Progenitor cell of endocrine pancreas (in vitro differentiated cells): ENCODE measurements at places on chromosomes 11 and 22. TPM values are rescaled to one million over a fixed set of nuclear protein-coding genes. Genes with fewer than 3 reads are reported as not detected.

The MIOX gene
- 0.69 and 0.98 TPM in 2 replicates for total RNA-seq

The NEU3 gene
- 11.2 and 12.6 TPM in 2 replicates for total RNA-seq

The ALX4 gene
- not detected in 2 replicates for total RNA-seq

The SCGB1D2 gene
- total RNA-seq: not detected in 2 replicates

The NXPE1 gene
- not detected in 2 replicates for total RNA-seq

The DBX1 gene
- total RNA-seq: not detected in 2 replicates

The SEPTIN5 gene
- 32.0 and 34.5 TPM in 2 replicates for total RNA-seq

The B4GALNT4 gene
- 277 and 294 TPM in 2 replicates for total RNA-seq

The WNT11 gene
- total RNA-seq: 1.5 and 1.7 TPM in 2 replicates

The UFD1 gene
- 53.5 and 55.3 TPM in 2 replicates for total RNA-seq

The HRAS gene
- 53.4 and 61.6 TPM in 2 replicates for total RNA-seq

The TOLLIP gene
- 41.2 and 44.4 TPM in 2 replicates for total RNA-seq

The C1QTNF5 gene
- total RNA-seq: 0.31 and 0.40 TPM in 2 replicates

The OR52E1 gene
- not detected in 2 replicates for total RNA-seq

DNA sequence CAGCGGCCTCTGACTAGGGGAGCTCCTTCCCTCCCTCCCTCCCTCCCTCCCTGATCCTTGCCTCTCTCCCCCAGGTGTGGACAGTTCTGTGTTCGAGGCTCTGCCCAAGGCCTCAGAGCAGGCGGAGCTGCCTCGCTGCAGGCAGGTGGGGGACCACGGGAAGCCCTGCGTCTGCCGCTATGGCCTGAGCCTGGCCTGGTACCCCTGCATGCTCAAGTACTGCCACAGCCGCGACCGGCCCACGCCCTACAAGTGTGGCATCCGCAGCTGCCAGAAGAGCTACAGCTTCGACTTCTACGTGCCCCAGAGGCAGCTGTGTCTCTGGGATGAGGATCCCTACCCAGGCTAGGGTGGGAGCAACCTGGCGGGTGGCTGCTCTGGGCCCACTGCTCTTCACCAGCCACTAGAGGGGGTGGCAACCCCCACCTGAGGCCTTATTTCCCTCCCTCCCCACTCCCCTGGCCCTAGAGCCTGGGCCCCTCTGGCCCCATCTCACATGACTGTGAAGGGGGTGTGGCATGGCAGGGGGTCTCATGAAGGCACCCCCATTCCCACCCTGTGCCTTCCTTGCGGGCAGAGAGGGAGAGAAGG, 11.1 kb upstream of the POU2F3 start:
- no peak for DNase-seq

- DNase-seq: peak; percentile 38
These were observed 37.5 kb downstream of the ZC3H12C start for GRCh38 chr11:110130642-110131238.

- no peak for DNase-seq
These were observed 22.2 kb upstream of the ZNF143 start for GRCh38 chr11:9438611-9439010.

DNA sequence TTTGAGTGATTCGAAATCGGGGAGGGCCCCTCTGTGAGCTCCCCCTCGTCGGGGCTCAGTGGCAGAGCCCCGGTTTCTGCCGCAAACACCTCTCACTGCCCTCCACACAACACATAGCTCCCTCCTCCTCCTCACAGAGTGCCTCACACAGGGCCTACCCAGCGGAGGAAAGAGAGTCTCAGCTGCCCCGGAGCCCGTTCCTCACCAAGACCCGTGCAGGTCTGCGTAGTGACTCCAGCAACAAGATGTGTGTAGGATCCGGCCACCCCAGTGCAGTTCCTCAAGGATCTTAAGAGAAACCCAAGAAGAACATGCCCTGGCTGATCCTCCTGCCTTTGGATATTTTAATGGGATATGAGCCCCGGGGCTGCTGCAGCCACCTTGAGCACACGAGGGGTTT, 238.4 kb downstream of the BRD1 start:
- DNase-seq: no peak

DNA sequence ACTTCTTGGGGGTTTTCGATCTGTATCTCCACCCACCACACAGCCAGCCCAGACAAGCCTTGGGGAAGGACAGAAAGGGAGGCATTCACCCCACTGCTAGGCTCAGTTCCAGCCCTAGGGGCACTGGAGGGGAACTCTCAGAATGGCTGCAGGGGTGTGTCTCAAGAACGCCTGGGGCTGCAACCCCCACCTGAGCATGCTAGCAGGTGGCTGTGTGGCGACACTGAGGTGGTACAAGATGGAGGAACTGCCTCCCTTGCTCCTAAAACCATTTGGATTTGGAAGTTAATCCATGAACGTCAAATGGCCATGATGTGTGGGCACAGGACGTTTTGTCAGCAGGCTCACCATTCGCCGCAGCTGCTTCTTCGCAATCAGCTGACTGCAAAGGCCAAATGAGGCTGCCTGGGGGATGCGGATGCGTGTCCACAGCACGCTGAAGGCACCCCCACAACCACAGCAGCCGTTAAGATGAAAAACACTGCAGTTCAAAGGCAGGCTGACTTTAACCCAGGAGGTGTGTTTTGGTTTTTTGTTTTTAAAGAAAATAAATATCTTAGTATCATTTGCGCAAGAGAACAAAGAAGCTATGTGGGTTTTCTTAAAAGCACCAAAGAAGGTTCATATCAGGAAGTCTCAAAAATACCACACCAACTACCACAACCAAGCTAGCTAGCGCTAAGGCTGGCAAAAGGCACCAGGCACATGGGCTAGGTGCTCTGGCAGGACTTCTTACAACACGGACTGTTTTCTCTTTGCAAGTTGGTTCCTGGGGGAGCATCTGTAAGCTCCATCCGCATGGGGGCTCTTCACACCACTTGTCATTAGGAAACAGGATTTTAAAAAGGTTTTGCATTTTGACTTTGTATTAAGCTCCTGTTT, 22.2 kb upstream of the NAP1L4 start:
- DNase-seq: no peak

GRCh38 chr11:13278609-13279486, 1.3 kb downstream of the BMAL1 start:
- no peak for DNase-seq

DNA sequence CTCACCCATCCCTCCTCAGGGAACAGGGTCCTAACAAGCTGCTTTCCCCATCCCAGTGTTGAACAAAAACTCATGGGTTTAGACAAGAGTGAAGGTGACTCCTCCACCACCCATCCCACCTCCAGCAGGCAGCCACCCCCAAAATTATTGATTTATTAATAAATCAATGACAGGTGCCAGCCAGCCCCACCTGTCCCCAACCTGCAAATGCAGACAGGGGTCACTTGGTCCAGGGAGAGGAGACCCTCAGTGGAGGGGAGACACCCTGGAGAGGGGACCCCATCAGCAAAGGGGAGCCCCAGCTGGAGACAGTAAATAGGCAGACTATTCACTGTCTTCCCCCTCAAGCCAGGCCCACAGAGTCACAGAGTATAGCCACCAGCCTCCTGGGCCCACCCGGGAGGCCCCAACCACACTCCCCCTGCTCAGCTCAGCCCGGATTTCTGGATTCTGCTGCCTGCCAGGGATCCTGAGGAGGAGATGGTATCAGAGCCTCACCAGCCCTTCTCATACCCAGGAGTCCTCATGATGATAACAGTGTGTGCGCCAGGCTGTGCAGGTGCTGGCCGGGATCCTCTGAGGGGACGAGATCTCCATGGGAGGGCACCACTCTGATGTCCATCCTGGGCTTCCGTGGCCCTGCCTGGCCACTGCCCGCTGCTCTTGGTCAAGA, 8.8 kb upstream of the CD81 start:
- no peak for DNase-seq

DNA sequence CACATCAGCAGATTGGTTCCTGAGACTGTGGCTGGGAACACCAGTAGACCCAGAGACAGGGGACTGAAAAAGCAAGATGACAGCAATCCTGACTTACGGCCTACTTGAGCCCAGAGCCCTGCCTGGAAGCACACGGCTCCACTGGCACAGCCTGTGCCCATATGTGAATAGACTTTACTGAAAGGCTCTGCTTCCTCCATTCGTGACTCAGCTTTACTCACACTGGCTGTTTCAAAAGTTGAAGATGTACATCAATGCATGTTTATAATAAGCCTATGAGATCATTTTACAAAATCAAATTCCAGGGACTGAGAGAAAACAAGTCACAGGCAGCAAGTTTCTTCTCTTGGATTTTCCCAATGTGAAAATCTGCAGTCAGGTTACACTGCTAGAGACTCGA, 134.6 kb upstream of the TEAD1 start:
- no peak for DNase-seq

GRCh38 chr22:21714786-21715185, 20.8 kb downstream of the YPEL1 start:
- no peak for DNase-seq

DNA sequence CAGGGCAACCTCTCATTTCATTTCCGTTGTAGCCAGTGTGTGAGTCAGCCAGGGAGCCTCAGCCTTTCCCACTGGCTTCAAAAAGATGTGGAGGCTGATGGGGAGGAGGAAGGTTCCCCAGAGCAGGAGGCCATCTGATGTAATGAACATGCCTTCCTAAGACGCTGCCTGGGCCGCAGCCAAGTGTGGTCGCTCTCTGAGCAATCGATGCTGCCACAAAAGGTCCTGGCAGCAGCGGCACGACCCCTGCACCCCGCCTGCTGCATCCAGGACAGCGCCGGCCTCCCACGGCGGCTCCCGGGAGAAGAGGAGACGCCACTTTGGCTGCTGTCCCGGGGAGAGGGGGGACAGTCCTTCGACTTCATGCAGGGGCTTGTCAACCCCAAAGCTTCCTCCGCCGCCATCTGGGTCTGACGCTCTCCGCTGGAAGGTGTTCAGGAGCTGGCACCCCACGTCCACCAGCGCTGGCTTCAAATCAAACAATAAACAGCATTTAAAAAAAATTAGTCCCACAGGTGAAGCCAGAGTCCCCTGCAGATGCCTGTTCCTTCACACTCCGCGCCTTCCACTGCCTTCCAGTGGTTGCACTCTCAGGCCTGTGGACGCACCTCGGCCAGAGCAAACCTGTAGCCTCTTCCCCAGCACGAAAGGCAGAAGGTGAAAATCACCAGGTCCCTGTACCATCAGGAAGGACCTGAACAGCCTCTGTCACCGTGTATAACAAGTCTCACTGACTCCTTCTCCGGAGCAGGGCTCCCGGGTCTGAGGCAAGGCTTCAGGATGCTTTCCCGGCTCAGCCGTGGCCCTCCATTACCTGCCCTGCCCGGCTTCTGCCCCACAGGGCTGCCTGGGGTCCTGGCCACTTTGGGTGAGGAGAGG, 930.7 kb downstream of the BRD1 start:
- no peak for DNase-seq

GRCh38 chr11:1597331-1597993, 632 bp downstream of the KRTAP5-2 start:
- no peak for DNase-seq

GRCh38 chr11:72239849-72240460, 4.0 kb downstream of the PHOX2A start:
- no peak for DNase-seq

GRCh38 chr22:44995105-44995514, 14.7 kb downstream of the PHF21B start:
- DNase-seq: no peak

DNA sequence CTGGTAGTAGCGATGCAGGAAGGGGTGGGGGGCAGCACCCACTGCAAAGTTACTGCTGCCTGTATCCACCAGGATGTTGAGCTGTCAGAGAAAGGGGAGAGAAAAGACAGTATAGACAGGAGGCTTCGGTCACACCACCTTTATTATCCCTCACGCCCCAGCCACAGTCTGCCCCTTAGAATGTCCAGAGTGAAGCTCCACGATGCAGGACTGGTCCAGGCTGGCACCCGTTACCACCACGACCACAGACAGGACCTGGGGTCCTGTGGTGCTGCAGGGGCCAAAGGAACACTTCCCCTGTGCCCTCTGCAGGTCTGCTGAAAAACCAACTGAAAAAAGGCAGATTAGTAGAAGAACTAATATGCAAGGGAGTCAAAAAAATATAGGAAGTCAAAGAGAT, 5.7 kb downstream of the BACE1-AS start:
- DNase-seq: no peak

DNA sequence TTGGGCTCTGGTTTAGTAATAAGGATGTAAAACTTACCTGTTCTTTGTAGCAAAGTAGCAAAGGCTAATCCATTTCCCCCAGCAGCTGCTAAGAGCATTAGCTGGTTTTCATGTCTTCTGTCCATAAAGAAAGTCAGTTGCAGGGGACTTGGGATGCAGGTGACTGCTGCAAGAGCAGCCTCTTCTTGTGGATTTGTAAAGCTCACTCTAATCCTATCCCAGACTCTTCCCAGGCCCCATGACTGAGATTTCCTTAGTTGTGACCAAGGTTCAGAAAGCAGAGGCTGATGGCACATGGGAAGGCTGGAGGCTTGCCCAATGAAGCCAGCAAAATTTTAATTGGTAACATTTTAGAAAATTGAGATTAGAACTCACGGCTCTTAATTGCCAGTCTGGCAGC, 94.4 kb upstream of the HORMAD2 start:
- DNase-seq: no peak

DNA sequence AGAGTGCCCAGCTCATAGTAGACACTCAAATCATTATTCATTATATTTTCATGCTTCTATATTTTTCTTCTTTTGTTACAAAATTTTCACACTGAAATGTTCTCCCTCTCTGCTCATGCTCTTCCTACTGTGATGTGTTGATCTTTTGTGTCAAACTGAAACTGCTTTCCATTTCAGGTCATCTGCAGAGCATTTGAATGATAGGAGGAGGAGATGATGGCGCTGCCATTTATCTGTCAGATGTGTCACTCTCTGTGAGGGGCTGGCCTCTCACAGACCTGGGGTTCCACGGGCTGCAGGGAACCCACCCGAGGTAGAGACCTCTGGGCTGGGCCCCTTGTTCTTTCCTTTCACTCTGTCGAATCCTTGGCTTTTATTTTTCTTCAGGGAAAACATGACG, 41.1 kb downstream of the OR10A6 start:
- no peak for DNase-seq

DNA sequence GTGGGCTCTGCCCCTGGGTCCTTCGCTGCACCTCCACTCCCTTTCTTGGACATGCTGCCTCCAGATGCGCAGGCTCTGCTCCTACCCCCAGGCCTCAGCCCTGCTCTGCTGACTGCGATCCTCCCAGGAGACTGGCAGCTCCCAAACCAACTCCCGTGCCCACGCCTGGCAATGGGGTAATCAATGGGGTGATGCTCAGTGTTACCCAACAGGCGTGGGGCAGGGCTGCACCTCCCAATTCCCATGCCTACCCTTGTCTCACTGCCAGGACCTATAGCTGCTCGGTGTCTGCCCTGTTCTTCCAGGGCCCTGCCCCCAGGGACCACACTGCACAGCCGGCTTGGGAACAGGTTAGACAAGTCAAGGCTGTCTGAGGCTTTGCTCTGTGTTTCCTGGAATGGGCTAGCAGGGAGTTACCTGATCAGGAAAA, at the start of gene ALDH3B2:
TSS of gene ALDH3B2 (minus strand) at position 182 of the 430 bp plus-strand sequence. CDS start 7,688 bp downstream, outside the sequence.
- no peak for DNase-seq

- peak; percentile 47 for DNase-seq
These were observed 251.9 kb downstream of the ST3GAL4 start for GRCh38 chr11:126607374-126607773.

- DNase-seq: no peak
These were observed 136.3 kb downstream of the TEAD1 start for GRCh38 chr11:12810568-12810894.

- DNase-seq: no peak
These were observed 1020.5 kb downstream of the BRD1 start for GRCh38 chr22:48807155-48807554.
